T-helper 1 cell (primary cell): ENCODE measurements at places on chromosomes 1 and 21.

- no peak for DNase-seq
Observed at GRCh38 chr1:117930173-117930447, 571 bp downstream of the WDR3 start.

DNA sequence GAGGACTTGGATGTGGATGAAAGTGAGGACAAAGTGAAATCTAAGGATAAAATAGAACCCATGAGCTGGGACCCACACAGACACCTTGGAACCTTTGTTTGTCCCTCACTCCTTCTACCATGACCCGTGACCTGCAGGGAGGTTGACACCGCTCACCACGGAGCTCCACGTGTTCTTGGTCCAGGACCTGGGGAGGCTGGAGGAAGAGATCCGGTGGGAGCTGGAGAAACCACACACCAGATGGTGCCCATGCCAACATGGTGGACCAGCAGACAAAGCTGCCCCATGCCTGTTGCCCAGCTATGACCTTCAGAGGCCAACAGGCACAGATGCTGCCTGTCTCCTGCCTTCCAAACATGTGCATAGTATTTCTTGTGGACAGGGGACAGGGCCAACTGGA lies 721.9 kb downstream of the PTPRU start:
- no peak for DNase-seq

DNA sequence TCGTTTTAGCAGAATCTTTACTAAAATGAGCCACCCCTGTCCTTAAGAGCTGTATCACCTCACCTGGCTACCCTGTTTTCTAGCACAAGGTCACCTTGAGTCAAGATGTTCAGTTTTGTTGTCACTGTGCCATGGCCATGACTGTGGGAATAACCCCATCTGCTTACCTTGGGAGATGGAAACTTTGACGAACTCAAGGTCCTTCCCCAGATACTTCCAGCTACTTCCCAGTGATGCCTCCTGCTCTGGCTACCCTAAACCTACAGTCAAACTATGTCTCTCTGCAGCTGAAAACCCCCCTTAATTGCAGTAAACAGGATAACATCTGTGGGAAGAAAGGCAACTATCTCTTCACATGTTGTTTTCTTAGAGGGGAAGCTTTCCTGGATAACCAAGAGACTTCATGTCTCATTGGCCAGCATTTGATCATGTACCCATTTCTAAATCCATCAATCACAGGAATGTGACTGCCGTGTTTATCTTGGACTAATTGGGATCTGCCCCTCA lies 89.5 kb upstream of the C1orf21 start:
- no peak for DNase-seq

DNA sequence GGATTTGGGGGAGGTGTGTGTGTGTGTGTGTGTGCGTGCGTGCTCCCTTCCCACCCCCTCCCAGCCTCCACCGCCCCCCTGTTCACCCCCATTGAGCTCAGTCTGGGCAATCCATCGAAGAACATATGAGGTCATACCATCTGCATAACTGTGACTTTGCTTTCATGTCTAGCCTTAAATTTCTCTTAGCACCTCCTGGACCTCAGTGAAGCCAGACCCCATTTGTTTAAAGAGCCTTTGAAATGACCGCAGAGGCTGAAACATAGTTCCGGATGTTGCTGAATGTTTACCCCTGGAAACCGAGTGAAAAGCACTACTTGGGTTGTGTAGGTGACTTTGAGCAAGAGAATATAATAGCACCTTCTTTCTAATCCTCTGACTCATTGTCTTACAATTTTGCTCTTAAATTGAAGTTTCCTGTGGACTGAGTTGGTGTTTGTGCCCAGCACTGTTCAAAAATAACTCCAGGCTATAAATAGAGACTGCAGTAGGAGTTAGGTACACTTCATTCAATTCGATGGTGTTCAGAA lies 75.4 kb downstream of the UBE4B start:
- DNase-seq, result no peak

DNA sequence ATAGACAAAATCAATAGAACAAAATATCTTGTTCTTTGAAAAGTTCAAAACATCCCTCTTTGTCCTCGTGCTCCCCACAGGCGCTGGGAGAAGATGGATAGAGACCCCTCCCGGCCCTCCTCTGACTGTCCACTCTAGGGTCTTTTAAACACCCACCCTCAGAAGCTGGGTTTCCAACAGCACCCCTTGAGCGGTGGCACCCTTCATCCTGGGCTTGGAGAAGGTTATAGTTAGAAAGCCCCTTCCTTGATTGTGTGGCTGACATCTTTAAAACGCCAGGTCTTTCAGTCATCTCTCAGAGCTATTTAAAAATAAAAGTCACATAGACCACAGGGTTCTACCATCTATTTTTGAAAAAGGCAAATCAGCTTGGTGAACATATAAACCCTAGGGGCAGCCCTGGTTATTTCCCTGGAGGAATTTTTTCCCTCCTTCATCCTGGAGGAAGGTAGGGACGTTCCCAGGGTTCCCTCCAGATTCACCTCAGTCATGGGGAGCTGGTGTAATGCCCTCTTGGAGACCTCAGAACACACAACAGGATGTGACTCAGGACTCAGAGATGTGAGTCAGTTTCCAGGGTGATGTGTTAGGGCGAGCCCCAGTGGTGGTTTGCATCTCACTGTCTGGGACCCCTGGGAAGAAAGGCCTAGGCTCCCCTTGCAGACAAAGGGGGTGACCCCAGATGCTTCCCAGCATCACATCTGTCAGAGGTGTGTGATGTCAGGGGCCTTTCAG lies 138.5 kb downstream of the CLIC6 start:
- DNase-seq, result peak; percentile 18

GRCh38 chr1:34235594-34235993 lies 58.9 kb downstream of the C1orf94 start:
- DNase-seq, result no peak

DNA sequence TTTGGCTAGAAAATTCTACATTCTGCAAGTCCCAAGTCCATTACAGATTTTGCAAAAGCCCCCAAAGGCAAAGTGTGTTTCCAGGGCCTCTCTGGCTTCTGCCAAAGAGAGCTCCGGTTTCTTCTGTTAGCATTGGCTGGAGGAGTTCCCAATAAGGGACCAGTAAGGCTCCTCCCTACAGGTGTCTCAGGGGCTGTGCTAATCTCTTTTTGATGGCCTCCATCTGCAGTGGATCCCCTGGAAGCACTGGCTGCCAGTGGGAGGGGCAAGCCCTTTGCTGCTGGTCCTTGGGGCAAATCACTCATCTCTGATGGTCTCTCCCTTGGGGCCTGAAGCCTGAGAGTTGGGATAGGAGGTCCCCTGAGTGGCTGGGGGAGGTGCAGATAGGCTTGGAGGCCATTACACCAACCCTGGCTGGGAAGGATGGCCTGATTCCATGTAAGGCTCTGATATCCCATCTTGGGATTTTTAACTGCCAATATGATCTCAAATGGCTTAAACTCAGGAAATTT lies 89.1 kb upstream of the USP24 start:
- DNase-seq, result no peak
